CD4-positive, alpha-beta memory T cell (primary cell): ENCODE measurements at places on chromosomes 13 and 19. TPM values are rescaled to one million over a fixed set of nuclear protein-coding genes. Genes with fewer than 3 reads are reported as not detected.

The ZNF682 gene
- 7.3 TPM for total RNA-seq

The FFAR2 gene
- total RNA-seq = 0.15 TPM

The TNNT1 gene
- total RNA-seq = not detected

The NLRP11 gene
- not detected for total RNA-seq

The CA11 gene
- total RNA-seq = 15.4 TPM

The TNFRSF19 gene
- not detected for total RNA-seq

The SLC15A1 gene
- total RNA-seq = not detected

The ARHGEF18 gene
- total RNA-seq = 82.3 TPM

The ATP4A gene
- not detected for total RNA-seq

The APOC1 gene
- 7.0 TPM for total RNA-seq

The IFNL3 gene
- not detected for total RNA-seq

The SLC10A2 gene
- not detected for total RNA-seq

- DNase-seq = no peak
These were observed 360.9 kb downstream of the FGF9 start for GRCh38 chr13:22031702-22032286.

DNA sequence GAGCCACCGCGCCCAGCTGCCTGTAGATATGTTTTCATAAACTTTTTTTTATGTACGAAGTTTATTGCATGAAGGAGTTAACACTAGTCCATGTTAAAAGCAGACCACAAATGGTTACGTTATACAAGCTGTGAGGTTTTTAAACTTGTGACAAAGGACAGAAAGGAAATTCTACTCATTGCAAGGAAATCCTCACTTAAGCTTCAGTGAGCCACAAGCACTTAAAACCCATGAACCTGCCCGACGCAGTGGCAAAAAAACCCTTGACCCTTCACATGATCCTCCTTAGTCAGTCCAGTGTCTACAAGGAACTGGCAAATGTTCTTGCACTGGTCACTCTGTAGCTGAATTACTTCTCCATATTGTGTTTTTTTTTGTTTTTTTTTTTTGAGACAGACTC is 4.2 kb downstream of the MPND start:
- DNase-seq = no peak

- DNase-seq = no peak
These were observed 114.0 kb downstream of the STK24 start for GRCh38 chr13:98462946-98463345.

GRCh38 chr19:8429044-8429443 is 15.7 kb upstream of the HNRNPM start:
- DNase-seq = no peak

GRCh38 chr13:47004027-47004426 is 107.2 kb upstream of the HTR2A start:
- DNase-seq = no peak

DNA sequence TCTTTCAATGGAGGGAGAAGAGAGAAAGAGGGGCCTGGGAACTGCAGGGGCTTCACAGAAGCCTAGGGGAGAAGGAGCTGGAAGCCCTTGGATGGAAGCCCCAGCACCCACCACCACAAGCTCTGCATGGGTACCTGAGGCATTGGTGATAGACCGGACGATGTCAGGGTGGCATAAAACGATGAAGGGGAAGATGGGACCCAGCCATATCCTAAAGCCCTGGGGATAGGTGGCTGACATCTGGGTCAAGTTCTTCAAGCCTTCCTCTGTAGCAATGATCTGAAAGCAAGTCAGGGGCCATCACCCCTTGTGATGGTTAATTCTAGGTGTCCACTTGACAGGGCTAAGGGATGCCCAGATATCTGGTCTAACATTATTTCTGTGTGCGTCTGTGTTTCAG is 11.2 kb upstream of the OR10H5 start:
- DNase-seq = no peak

DNA sequence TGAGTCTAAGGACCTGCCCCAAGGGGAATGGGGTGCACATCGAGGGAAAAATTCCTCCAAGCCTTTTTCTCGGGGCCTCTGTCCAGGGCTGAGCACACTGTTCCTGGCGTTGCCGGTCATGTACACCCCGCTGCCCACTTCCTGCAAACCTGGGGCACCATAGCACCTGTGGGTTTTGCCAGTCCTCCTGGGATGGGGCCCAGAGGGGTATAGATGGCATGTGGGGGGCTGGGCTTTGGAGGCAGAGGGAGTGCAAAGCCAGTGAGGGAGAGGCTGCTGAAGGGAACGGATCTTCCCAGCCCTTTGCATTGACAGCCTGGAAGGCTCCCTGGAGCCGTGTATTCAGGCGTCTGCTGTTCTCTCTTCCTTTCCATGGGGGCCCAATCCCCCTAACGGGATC is 187.3 kb downstream of the ZNF536 start:
- DNase-seq = no peak

GRCh38 chr19:2962018-2962670 is 15.2 kb upstream of the TLE6 start:
- peak; percentile 77 for DNase-seq

- no peak for DNase-seq
These were observed 218.0 kb upstream of the SERP2 start for GRCh38 chr13:44155422-44156293.

- DNase-seq = no peak
These were observed 55.7 kb downstream of the COL4A1 start for GRCh38 chr13:110251193-110251819.

DNA sequence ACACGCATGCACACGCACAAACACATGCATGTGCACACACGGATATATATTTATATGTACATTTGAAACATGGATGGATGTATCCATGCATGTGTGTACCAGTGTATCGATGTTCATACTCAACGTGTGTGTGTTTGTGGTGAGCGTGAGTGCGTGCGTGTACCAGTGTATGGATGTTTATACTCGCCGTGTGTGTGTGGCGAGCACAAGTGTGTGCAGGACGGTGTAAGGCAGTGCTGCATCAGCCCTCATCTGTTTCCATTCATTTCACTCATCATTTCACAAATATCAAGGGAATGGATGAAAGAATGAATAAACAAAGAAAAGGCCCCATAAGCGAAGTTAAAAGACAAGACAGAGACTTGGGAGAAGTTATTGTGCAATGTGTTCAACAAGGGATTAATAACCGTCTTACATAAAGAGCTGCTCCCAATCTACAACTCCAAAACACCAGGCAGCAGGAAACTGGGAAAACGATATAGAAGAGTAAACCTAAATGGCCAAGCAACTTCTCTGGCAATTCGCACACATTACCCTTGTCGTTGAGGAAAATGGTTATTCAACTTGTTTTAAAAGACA is 21.7 kb upstream of the MIER2 start:
- no peak for DNase-seq

- DNase-seq = no peak
These were observed 14.8 kb upstream of the PROZ start for GRCh38 chr13:113143466-113144254.

DNA sequence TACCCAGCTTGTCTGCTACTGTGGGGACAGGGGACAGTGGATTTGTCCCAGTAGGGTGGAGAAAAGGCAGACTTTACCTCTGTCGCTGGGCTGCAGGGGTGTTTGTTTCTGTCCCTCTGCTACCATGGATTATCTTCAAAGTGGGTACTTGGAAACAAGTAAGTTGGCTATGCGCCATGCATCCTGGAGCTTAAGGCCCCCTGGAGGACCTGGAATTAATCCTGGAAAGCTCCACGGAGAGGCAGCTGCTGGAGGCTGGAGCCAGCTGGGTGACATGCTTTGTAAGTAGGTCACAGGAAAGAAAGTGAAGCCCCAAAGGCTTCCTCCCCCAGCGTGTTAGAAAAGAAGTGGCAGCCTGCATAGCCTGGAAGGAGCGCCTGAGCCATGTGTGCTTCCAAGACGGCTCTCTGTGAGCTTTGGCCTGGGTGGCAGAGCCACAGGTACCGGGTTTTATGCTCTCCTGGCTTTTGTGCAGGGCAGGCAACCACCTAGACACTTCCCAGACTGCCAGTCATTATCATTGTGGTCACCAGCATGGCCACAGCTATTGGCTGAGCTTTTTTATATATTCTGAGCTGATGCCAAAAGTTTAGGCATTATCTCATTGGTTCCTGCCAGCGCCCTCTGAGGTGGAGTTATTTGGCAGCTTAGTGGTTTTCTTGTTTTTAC is 9.5 kb downstream of the B3GLCT start:
- DNase-seq = peak; percentile 32

GRCh38 chr13:112940236-112940635 is 28.8 kb upstream of the MCF2L start:
- DNase-seq = no peak

DNA sequence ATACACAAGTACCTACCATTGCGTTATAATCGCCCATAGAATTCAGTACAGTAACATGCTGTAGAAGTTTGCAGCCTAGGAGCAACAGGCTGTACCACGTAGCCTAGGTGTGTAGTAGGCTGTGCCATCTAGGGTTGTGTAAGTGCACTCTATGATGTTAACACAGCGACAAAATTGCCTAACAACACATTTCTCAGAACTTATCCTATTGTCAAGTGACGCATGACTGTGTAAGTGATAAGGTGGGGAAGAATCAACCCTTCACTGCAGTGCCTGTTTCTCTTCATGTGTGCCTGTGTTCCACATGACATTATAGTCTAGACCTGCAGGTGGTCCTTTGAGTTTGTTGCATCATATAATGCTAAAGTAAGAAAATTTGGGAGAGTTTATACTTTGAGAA is 94.0 kb downstream of the PCDH9 start:
- DNase-seq = no peak

DNA sequence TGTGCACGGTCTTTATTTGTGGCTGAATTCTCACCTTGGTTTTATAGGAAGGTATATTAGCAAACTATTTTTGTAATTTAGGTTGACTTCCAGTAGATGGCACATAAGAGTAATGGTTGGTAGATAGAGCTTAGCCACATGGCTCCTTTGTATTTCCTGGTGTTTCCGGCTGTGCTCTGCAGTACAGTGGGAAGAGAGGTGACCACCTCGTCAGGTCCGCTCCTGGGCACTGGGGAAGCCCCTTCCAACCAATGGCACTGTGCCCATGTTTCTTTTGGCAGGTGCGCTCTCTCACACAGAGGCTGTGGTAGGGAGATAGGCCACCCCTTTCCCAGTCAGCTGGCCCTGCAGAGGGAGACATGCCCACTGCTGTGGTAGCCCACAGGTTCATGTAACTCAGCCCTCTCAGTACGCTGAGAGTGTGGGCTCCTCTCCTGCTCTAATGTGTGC is 74.3 kb upstream of the ATP12A start:
- DNase-seq = peak; percentile 32

GRCh38 chr13:19795956-19796355 is 13.2 kb upstream of the PSPC1 start:
- no peak for DNase-seq

- no peak for DNase-seq
These were observed 4.5 kb upstream of the EPSTI1 start for GRCh38 chr13:42996584-42996983.

GRCh38 chr19:18869781-18870530 is 26.0 kb downstream of the CERS1 start:
- no peak for DNase-seq

DNA sequence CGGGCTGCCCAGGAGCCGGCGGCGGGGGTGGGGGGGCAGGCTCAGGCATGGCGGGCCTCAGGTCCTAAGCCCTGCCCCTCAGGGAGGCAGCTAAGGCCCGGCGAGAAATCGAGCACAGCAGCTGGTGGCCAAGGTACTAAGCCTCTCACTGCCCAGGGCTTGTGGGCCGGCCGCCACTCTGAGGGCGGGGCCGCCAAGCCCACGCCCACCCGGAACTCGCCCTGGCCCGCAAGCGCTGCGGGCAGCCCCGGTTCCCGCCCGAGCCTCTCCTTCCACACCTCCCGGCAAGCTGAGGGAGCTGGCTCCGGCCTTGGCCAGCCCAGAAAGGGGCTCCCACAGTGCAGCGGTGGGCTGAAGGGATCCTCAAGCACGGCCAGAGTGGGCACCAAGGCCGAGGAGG is 33.1 kb downstream of the PCDH8 start:
- no peak for DNase-seq

GRCh38 chr19:35478794-35479677 is 11.2 kb downstream of the KRTDAP start:
- no peak for DNase-seq

DNA sequence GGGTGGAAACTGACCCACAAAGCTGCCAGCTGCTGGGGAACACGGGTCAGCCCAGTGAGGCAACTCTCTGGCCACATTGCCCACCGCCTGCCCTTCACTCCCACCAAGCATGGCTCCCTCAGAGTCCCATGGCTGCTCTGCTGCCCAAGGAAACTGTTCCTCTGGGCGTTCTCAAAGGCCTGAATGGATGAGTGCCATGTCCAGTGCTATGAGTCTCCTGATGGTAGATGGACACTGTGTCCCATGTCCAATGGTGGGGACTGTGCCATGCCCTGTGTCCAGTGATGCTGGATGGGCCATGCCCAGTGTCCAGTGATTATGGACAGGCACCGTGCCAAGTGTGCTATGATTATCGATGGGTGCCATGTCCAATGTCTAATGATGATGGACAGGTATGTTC is 88.8 kb downstream of the ANKRD10 start:
- no peak for DNase-seq

GRCh38 chr19:17415121-17415520 is 4.7 kb upstream of the MVB12A start:
- no peak for DNase-seq

DNA sequence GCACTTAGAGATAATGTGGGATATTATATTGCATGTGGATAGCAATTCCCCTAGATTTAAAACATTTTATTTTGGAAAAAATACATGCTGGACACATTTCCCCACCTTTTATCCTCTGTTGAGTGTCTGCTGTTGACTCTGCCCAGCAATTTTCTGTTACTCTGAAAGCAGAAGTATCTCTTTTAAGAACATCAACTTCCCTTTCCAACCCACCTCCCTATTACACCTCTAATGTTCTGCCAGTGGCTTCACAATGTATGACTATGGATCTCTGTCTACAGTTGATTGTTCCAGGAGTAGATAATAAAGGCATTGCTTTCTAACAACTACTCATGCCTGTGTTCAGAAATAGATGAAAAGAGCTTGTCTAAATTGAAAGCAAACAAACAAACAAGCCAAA is 754.8 kb upstream of the SLITRK6 start:
- no peak for DNase-seq

GRCh38 chr13:97215325-97215724 is 6.8 kb upstream of the MBNL2 start:
- DNase-seq = peak; percentile 22

DNA sequence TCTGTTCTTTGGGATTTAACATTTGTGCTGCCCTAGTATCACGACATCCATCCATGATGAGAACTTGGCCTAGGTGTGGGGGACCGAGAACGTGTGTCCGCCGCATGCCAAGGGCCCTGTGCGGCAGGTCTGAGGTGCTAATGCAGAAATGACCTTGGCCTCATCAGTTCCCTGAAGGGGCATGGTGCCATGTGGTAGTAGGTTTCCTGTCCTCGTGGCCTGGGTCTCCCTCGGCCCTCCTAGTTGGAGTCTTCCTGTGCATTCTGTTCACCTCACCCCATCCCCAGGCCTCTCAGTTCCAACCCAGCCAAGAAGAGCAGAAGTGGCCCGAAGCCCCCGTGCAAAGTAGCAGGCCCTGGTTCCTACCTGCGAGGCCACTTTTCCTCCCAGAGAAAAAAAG is 59.8 kb downstream of the GGACT start:
- DNase-seq = no peak

GRCh38 chr13:87052731-87053130 is 618.4 kb upstream of the SLITRK5 start:
- no peak for DNase-seq

GRCh38 chr13:24005755-24006281 is 108.5 kb upstream of the C1QTNF9B start:
- DNase-seq = no peak
